ENCODE measurements at places on chromosomes 2 and 18.

DNA sequence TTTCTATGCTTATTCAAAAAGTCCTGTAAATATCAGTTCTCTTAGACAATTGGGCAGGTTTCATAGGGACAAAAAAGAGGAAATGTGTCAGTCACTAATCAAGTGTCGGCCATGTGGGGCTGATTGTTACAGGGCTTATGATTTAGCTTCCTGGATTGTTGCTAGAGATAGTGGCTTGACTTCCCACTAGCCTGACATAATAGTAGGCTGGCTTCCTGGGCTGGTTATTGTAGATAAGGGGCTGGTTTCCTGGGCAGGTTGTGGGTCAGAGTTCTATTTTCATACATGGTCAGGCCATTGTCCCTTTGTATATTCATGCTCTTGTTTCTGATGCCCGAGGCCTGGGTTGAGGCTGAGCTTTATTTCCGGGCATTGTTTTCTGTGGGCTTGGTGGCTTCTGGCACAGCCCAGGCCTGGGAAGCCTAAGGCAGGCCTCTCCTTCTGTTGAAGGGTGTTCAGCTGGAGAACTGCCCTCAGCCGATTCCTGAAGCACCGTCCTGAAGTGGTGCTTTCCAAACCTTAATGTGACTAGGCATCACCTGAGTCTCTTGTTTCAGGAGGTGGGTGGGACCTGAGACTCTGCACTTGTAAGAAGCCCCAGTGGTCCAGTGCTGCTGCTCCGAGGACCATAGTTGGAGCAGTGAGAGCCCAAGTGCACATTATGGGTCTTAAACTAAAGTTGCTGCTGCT is 37.0 kb downstream of the CD8B2 start:
- no peak for DNase-seq

DNA sequence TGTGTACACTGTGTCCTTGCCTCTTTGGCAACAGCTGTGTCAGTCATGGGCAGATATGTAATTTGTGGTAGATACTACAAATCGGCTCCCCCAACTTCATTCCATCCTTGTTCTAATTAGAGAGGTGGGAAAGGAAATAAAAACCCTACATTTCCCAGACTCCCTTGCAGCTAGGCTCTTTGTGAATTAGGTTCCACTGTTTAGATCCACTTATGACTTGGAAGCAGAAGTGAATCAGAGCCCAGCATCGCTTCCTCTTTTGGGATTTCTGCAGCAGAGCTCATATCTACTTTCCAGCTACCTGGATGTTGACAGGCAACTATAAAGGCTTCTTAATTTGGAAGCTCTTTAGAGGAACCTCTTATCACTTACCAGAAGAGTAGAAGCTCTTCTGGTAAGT is 34.1 kb upstream of the NARS1 start:
- DNase-seq = no peak

- DNase-seq = no peak
Measured at GRCh38 chr2:188786368-188786841, 187.8 kb upstream of the COL3A1 start.

DNA sequence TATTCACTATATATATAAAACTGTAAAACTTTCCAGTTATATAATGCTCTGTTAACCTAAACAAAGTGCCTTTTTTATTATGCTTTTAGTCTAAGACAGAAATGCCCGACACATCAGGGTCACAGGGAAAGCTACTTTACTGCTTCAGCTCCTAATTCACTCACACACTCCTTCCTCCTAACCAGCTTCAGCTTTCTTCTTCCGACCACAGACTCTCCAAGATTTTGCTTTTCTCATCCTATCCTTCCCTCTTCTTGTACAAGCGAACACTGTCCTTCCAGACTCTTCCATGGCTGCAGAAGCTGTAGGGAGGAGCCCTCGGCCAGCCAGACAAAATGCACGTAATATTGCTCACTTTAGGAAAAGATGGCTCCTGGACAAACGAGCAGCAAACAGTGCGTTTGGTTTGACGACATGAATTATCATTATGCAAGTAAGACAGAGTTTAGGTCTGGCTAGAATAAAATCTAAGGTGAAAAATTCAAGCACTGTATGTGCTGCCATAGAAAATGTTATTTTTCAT is 47.5 kb upstream of the HNRNPA3 start:
- DNase-seq = peak; percentile 62

GRCh38 chr18:14961991-14962390 is 214.0 kb downstream of the ANKRD30B start:
- no peak for DNase-seq

Measured in hematopoietic multipotent progenitor cell treated with erythropoietin and hydrocortisone succinate and interleukin-3 and kit ligand, for 17 days (in vitro differentiated cells).